NCI-H1436 (cell line): ENCODE measurements at places on chromosomes 16 and 17.
A peak's percentile ranks its signal among the peaks of the same experiment; 100 is the strongest.

GRCh38 chr17:38349097-38349730, 2.4 kb upstream of the SOCS7 start:
- DNase-seq = peak; percentile 88

DNA sequence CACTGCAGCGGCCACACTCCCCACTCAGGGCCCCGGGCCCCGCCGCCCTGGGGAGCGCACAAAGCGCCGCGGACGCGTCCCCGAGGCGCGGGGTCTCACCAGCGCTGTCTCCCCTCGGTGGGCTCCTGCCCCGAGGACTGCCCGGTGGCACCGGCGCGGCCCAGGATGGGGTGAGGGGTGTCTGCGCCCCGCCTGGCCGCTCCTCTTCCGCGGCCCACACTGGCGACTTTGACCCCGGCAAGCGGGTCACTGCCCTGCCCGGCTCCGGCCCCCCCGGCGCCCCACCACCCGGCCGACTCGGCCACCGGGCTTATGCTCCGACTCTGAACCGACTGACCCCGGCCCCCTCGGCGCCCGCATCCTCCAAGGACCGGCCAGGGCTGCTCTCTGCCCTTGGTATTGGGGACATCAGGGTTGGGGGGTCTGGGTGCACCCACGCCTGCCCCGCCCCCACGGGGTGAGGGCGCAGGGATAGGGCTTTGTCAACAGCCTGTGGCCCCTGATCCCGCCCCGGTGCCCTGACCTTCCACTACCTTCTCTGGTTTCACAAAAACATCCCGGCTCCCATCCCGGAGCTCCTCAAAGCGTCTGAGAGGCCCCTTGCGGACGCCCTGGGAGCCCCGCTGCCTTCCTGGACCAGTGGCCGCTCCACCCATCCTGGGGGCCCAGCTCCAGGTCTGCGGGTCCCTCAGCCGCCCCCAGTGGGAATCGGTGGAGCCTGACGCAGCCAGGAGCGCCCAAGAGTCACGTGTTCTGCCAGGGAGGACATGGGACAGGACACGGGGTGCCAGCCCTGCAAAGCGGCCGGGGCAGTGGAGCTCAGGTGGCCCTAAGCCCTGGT, 829 bp downstream of the GCGR start:
- no peak for DNase-seq

DNA sequence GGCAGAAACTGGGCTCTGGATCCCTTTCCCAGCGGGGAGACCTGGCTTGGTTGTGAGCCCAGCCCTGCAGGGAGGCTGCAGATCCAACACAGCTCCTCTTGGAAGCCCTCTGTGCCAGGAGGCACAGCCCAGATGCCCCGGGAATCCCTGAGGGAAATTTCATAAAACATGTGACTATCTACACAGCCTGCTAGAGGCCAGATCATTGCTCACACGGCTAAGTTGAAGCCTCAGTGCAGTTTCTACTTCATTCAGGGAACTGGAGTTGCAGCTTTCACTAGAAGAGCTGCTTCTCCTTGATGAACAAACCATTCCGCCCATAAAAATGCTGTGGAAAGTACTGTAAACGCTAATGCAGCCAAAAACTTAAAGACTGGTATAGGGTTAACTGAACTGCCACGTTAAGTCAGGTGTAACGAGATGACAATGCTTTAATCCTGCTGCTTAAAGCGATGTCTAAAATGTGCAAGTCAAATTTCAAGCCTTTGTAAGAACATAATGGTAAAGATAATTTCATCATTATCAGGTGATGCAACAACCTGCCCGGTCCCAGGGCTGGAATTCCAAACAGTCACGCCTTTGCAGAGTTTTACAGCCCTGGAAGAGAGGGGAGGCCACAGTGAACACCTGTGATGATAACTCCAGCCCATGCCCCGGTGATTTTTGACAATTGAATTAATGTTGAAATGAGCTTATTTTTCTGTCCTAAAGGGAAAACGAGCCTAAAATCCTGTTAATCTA, 172.5 kb downstream of the ZFHX3 start:
- no peak for DNase-seq

DNA sequence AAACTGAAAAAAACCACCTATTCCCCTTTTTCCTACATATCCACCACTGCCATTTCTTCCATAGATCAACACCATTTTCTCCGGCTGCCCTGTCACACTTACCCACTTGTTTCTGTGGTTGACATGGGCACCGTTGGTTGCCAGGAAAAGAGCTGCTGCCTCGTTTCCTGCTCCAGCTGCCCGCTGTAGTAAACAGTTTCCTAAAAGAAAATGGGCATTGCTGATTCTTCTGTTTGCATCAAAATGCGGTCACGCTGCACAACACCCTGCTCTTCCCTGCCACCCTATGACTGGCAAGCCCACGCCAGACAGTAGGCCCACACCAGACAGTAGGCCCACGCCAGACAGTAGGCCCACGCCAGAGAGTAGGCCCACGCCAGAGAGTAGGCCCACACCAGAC, 46.3 kb downstream of the CYB5D2 start:
- DNase-seq = no peak

DNA sequence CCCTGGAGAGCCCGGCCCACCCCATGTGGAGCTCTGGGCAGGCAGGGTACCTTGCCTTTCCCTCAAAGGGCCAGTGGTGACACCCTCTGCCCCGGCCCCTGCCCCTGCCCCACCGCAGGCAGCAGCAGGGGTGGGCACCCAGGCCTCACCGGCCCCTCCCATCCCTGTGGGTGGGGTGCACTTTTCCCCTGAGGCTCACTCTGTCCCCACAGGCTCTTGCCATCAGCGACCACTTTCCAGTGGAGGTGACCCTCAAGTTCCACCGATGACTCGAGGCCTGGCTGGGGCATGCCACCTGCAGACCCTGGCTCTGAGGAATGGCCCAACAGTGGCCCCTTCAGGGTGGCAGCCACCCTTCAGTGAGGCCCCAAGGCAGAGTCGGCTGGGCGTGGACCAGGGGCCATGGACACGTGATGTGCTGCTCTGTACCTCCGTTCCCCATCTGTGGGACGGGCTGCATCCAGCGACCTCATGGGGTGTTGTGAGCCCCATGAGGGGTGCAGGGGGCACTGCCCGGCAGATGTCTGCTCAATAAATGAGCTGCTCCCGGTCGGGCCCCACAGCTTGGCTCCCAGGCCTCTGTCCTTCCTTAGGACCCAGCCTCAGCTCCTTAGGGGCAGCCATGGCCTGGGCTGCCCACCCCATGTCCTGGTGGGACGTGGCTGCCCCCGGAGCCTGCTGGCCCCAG, 2.0 kb downstream of the DNASE1L2 start:
- no peak for DNase-seq

- DNase-seq = no peak
These were observed 112.8 kb downstream of the IRX5 start for GRCh38 chr16:55043499-55043898.

- peak; percentile 64 for DNase-seq
These were observed 7.2 kb downstream of the DLX3 start for GRCh38 chr17:49987681-49988441.

GRCh38 chr17:39227364-39227919, 1.7 kb upstream of the STAC2 start:
- no peak for DNase-seq

DNA sequence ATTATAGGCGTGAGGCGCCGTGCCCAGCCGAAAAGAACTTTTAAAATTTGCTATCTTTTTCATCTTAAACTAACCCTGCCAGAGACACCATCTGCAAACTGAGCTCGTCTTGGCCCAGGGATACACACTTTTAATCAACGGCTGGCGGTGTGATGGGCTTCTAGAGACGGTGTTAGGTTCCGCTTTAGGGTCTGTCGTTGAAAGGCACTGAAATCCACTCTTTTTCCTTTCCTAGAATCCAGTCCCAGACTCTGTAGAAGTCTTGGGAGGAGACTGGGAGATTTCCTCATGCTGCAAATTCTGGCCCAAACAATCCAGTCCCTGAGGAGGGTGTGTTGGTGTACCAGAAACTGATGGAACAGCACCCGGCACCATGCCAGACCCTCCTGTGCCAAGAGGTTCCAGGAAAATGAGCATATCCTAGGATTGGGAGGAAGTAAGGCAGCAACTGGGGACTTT, 52.0 kb upstream of the TEX2 start:
- DNase-seq = no peak

DNA sequence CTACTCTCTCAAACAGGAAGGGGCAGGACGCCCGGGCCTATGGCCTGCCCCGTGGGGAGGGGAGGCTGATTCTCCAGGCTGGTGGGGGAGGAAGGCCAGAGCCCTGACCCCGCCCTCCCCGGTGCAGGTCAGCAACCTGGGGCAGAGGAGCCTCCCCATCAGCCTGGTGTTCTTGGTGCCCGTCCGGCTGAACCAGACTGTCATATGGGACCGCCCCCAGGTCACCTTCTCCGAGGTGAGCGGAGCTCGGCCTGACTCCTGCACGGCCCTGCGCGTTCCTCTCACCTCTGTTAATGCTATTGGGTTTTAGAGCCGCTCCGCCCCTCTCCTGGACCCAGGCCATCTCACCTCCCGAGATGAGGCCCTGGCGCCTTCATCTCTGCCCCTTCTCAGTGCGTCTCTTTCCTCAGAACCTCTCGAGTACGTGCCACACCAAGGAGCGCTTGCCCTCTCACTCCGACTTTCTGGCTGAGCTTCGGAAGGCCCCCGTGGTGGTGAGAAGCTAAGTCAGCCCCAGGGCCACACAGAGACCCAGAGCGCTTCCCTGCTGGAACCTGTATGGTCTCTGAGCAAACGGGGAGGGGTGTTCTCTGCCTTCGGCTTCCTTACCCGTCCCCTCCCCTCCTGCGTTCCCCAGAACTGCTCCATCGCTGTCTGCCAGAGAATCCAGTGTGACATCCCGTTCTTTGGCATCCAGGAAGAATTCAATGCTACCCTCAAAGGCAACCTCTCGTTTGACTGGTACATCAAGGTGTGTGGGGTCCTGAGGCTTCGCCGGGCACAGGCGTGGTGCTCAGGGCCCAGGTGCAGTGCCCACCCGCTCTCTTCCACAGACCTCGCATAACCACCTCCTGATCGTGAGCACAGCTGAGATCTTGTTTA, 25.1 kb upstream of the ITGAX start:
- DNase-seq = no peak

DNA sequence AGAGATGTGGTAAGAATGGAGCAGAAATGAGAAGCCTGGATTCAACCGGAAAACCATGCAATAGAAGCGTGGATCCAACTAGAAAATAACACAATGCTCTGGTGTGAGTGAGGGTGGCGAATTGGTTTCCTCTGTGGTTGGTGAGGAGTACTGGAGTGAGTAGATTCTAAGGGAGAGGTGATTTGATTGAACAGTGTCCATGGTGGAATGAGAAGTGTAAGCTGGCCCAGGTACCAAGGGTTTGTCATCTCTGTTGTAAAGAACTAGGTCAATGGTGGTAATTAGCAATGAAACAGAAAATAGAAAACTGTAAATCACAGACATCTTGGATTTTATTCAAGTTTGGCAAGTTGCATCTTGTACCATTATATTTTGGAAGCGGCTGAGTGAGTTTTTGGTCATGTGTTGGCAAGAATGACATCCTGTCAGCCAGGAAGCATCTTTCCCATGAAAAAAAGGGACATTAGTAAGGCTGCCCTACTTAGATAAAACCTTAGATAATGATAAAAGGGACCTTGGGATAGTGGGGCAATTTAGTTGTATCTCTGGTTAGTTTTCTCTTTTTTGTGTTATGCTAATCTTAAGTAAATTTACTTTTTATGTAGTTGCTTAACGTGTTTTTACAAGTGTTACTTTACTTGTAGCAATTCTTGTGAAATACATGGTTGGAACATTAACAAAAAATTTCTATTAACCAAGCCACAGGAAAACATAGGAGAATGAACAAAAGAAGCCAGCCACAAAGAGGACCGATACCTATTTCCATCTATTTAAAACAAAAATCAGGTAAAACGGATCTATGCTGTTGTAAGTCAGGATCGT, 20.9 kb downstream of the HSD17B2 start:
- DNase-seq = no peak

GRCh38 chr16:84243732-84244131, 3.9 kb upstream of the KCNG4 start:
- no peak for DNase-seq

- no peak for DNase-seq
These were observed 155.4 kb downstream of the CLEC16A start for GRCh38 chr16:11099672-11100205.

GRCh38 chr16:86059253-86060171, 160.6 kb downstream of the IRF8 start:
- DNase-seq = no peak

DNA sequence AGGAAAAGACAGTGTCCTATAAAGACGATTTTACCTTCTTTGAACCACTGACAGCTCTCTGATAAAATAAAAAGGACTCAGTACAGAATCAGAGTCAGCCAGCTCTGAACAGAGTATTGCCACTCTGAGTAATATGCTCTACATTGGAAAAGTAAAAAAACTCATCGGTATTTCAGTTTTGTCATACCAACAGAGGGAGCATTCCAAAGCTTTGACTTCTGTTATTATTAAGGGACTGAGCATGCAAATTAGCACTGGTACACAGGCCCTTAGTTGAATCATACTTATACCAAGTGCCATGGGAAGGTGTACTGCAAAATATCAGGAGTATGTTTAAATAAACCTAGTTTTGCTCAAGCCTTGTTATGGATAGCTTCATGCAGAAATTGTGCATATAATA, 509.0 kb upstream of the KIF2B start:
- no peak for DNase-seq

DNA sequence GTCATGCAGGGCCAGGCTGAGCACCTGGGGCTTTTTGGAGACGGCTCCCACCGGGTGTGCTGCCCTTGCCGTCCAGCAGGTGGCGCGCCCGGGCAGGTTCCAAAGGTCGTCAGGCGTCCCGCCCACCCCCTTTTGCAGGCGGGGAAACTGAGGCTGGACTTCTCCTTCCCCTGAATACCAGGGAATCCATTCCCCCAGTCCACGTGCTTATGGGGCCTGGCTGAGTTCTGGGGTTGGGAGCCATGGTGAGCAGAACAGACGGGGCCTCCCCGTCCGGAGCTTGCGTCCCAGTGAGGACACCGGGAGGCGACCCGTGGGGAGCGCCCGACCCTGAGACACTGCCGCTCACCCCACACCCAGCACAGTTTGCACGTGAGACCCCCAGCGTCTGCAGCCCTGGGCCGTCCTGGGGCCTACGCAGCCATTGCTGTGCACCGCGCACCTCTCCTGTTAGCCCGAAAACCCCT, 51.8 kb upstream of the JPH3 start:
- no peak for DNase-seq

DNA sequence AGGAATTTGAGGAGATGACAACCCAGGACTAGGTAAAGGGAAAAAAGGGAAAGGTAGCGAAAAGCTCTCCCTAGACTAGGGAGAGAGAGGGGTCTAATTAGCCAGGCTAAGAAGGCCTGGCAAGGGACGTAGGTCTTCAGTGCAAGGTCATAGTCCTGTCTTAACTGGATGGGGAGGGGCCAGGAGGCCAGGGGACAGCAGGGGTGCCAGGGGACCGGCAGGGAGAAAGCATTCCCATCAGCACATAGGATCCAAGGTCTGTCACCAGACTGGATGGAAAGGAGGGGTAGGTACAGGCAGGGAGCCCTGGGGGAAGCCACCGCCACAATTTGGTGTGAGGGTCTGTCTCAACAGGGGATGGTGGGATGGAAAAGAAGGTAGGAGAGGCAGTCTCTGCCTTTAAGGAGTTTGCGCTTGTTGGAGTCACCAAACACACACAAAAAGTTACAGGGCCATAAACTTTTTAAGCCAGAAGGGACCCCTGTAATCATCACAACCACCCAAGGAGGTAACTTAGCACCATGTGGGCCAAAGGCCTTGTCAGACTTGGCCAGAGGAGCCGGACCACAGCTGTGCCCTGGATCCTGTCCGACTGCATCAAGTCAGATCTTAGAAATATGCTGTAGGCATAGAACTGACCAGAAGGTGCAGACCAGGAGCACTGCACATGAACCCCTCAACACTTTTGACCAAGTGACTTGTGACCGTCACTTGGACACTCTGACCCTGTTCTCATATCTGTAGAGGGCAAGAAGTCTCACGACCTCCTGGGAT, 10.0 kb downstream of the AXIN2 start:
- no peak for DNase-seq
